ENCODE measurements at places on chromosomes 4 and X.

DNA sequence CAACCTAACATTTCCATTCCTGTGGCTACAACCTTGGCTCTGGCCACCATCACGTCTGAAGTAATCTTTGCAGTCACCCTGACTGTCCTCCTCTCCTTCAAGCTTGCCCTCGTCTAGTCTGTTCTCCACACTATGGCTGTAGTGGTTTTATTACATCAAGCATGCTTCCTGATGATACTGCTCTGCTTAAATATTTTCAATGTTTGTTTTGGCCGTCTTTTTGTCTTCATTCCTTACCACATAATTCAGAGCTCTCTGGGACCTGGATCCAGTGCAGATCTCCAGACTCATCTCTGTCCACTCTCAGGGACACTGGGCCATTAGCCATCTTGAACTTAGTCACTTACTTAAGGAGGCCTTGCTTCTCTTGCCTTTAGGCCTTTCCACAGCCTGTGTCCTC, 27.7 kb upstream of the FREM3 start:
- no peak for DNase-seq

- no peak for DNase-seq
These were observed 155.9 kb downstream of the PALLD start for GRCh38 chr4:168652755-168653154.

GRCh38 chr4:117334451-117335188, 249.2 kb upstream of the TRAM1L1 start:
- DNase-seq: no peak

DNA sequence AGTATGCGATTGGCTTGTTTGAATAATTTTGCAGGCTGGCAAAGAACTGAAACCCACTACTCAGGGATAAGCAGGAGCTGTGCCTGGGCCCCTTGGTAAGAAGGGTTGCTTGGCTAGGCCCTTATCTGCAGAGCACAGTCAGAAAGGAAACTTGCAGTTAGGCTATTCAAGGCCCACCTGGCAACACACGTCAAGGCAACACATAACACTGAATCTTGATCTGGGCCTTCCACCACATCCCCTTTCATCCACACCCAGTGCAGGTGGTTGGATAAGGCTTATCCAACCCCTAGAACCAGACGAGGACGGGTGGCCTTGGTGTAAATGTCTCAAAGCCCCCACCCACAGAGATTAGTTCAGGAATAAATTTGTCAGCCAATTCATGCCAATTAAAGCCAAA, 72.8 kb upstream of the NEIL3 start:
- no peak for DNase-seq

GRCh38 chr4:151323667-151324066, 1.7 kb downstream of the SH3D19 start:
- no peak for DNase-seq

DNA sequence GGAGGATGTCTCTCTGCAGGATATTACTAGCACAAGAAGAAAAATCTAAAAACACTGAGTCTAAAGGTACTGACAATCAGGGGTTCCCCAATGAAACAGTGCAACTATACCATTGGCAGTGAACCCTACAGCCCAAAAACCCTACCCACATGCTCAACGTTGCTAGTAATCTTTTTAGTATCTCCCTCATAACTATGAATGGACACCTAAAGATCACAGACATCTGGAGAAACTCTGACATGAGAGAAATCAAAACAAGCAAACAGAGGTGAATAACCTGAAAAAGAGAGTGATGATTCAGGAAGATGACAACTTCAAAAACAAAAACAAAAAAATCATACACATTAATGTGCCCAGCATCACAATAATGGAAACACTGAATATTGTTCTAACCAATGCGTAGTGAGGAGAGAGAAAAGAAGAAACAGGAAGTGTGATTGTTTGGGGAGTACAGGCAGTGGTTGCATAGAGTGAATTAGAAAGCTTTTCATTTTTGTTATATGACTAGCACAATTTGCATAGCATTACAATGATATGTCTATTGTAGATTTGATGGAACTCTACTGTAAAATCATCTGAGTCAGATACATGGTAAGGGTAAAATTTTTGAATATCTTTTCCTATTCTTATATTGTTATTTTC, 78.9 kb upstream of the FMR1 start:
- DNase-seq: no peak

GRCh38 chr4:125750828-125751466, 436.2 kb downstream of the FAT4 start:
- DNase-seq: no peak

GRCh38 chr4:12966726-12967125, 517.4 kb downstream of the RAB28 start:
- DNase-seq: no peak

DNA sequence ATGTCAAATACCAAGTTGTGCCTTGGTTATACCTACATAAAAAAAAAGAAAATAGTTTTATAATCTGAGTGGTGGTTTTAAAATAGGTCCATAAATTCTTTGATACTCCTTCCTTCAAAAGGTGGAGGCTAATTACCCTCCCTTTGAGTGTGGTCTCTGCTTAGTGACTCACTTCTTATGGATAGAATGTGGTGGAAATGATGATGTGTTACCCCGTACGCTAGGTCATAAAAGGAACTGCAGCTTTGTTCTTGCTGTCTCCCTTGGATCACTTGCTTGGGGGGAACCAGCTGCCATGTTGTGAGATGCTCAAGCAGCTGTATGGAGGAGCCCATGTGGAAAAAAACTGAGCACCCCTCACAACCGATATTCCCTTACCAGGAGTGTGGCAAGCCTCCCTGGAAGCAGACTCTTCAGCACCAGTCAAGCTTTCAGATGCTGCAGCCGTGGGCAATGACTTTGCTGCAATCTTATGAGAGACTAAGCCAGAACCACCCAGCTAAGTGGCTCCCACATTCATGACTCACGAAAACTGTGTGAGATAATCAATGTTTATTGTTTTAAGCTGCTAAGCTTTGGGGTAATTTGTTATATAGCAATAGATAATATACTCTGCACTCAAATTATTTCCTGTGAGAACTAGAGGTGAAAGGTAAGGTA, 195.0 kb upstream of the GATB start:
- DNase-seq: no peak

DNA sequence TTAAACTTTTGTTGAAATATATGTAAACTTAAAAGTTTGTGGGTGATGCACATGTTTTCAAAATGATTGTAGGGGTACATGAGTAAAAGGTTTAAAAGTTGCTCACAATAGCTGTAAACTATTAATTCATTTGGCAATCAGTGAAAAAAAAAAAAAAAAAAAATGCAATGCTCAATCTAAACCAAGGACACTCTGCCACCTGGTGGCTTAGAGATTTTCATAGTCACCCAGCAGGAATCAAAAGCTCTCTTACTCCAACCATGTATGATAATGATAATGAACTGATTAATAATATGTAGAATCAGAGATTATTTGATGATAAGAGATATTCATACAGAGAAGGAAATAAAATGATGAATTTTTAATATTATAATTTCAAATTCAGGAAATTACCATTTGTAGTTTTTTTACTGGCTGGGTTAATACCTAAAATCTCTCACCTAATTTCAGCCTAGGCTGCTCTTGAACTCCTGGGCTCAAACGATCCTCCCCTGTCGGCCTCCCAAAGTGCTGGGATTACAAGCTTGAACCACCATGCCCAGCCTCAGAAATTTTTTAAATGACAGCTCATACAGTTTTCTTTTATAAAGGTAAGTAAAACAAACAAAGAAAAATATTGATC, 46.9 kb upstream of the SLC25A4 start:
- peak; percentile 5 for DNase-seq

DNA sequence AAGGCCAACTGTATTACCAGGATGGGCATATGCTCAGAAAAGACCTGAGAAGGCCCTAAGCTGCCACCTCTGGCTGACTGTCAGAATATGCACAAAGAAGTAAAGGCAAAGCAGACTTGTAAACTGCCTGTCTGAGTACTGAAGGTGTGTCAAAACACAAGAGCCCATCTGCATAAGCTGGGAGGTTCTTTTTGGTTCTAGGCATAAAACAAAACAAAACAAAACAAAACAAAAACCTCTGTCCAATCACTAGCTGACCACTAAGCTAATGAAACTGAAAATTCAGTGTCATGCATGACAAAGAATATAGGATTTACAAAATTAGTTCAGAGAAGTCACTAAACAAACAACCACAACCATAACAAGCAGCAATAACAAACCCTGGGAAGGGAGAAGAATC, 20.6 kb downstream of the SH3D19 start:
- no peak for DNase-seq

All from kidney epithelial cell (primary cell).